T-cell (primary cell): ENCODE measurements at places on chromosomes 4 and X. TPM values are rescaled to one million over a fixed set of nuclear protein-coding genes. Genes with fewer than 3 reads are reported as not detected.

The CT45A8 gene
- not detected for total RNA-seq

The MUC7 gene
- not detected for total RNA-seq

The PCYT1B gene
- total RNA-seq: 0.50 TPM

DNA sequence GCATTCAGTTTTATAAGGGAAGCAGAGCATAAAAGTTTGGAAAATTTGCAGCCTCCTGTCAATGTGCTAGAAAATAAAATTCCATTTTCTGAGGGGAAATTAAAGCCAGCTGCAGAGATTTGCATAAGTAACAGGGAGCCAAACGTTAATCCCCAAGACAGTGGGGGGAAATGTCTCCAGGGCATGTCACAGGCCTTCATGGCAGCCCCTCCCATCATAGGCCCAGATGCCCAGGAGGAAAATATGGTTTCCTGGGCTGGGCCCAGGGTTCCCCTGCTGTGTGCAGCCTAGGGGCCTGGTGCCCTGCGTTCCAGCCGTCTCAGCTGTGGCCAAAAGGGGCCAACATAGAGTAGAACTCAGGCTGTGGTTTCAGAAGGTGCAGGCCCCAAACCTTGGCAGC, 9.3 kb downstream of the RNF4 start:
- no peak for DNase-seq

GRCh38 chr4:189845145-189845846, 95.4 kb upstream of the FRG1 start:
- DNase-seq: no peak

GRCh38 chrX:115368876-115369275, 79.4 kb downstream of the LUZP4 start:
- DNase-seq: no peak

The TRIM75 gene
- total RNA-seq: not detected

DNA sequence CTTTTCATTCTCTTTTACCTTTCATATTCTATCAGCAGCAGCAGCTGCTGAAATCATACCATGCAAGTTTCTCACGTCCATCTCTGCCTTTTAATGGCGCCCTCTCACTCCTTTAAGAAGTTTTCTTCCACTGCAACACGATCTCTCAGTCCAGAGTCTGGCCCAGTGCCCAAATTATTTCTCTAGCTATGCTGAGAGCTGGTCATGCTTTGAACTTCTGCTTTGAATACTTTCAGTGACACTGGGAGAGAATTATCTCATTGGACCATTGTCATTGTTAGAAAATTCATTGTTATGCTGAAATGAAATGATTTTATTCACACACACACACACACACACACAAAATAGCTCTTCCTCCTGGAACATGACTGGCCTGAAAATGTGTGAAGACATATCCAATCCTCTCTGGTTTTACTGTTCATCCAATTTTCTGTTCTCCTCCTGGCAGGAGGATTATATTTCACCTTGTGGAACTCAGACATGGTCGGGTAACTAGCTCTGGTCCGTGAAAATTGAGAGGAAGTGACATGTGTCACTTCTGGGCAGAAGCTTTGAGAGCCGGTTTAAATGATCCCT, 1.3 kb upstream of the PDHA1 start:
- no peak for DNase-seq

GRCh38 chrX:45851434-45851991, 650.8 kb upstream of the DIPK2B start:
- no peak for DNase-seq

The CENPVL1 gene
- total RNA-seq: not detected

The HNRNPDL gene
- 285 TPM for total RNA-seq

The TMEM164 gene
- 20.6 TPM for total RNA-seq

GRCh38 chrX:97372001-97372766, 488.5 kb downstream of the RPA4 start:
- DNase-seq: no peak

- no peak for DNase-seq
Observed at GRCh38 chr4:152106781-152107321, 346.0 kb upstream of the GATB start.

DNA sequence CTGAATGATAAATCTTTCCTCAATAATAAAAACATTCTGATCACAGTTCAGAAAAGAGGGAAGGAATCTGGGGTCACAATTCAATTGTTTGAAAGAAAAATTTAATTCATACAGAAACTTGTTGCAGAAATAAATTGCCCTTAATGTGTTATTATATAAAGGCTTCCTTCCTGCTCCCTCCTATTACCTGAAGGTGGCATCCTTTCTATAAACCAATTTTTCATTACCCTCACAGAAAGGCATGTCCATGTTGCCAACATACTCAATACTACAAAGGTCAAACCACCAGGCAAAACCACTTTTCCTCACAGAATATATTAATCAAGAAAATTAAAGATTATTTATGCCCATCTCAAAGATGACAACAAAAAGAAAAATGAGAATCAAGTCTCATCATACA, 194.3 kb upstream of the CT83 start:
- no peak for DNase-seq

DNA sequence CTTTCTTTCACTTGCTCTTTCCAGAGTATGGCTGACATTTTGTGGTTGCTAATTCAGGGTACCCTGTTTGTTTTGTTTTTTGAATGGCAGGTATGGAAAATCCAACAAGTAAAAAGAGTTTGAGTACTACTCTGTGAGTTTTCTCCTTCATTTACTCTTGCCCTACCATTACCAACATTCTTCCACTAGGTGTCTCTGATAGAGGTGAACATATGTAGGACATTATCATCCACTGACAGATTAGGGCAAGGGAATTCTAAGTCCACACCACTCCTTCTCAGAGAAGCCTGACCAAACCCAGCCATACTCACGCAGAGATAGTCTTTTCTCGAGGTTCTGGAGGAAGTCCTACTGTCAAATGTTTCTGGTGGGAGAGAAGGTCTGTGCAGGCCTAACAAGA, 36.7 kb upstream of the HDAC8 start:
- no peak for DNase-seq

The PLK4 gene
- total RNA-seq: 1.8 TPM

DNA sequence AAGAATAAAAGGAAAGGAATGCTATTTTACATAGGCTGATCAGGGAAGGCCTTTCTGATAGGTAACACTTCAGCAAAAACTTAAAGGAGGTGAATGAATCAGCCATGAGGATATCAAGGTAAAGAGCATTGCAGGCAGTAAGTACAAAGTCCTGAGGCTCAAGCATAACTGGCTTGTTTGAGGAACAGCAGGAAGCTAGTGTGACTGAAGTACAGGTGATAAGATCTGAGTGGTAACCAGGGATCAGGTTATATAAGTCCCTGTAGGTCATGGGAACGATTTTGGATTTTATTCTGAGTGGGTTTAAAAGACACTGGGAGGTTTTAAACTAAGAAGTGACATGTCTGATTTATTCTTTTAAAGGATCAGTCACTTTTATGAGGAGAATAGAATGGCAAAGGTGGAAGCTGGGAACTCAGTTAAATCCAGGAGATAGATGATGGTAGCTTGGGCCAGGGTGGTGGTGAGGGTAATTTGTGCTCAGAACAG, 47.1 kb upstream of the THOC2 start:
- DNase-seq: no peak

GRCh38 chr4:4853371-4853823, 6.1 kb upstream of the MSX1 start:
- no peak for DNase-seq

- no peak for DNase-seq
Observed at GRCh38 chr4:53618321-53618720, 27.0 kb upstream of the LNX1 start.

The CORIN gene
- total RNA-seq: 0.44 TPM

DNA sequence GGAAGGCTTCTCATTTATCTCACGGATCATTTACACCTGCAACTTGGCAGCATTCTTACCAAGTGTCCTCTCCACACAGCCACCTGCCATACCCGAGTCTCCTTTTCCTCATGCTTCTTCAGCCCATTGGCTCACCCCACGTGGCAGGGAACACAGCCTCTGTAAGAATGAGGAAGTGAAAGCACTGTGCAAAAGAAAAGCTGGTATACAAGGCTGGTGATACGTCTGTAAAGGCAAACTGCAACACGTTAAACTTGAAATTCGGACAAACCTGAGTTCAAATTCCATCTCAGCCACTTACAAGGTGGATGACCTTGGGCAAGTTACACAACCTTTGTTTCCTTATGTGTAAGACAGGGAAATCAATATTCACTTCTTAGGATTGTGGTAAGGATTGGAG, 164.0 kb upstream of the RASGEF1B start:
- no peak for DNase-seq

GRCh38 chr4:74205046-74205445, 47.1 kb downstream of the MTHFD2L start:
- DNase-seq: no peak
